ENCODE measurements at places on chromosomes 11 and 22.
A peak's percentile ranks its signal among the peaks of the same experiment; 100 is the strongest.

GRCh38 chr11:77019976-77020595 lies 14.1 kb upstream of the B3GNT6 start:
- DNase-seq: no peak

GRCh38 chr11:117282956-117283355 lies 8.2 kb upstream of the BACE1-AS start:
- no peak for DNase-seq

DNA sequence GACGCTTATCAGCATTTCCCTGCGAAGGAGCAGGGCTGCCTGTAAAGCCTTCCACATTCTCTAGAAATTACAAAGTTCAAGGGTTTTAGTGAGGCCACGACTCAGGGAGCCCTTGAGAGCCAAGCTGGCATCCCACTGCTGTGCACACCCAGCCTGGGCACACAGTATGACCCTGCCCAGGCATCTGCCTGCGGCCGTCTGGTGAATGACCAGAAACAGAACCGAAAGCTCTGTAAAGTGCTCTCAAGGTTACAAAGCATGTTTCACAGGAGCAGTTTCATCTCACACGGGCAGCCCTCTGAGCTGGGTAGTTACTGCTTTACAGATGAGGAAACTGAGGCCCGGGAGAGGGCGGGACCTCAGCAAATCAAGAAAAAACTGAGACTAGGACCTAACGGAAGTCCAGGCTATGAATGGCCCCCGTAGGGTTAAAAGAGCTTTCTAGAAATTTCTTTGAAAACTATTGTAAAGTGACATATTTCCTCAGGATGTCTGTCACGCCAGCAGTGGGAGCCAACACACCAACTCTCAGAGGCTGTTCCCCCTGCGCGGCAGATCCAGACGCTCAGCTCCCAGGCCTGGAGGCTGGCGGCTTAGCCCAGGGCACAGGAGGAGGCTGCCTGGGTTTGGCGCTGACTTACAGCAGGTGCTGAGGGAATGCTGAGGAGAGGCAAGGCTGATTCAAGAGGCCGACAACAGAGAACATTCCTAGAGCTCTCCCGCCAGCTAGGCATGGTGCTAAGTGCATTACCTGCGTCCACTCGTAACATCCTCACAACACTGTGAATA lies 7.7 kb upstream of the TCF20 start:
- no peak for DNase-seq

DNA sequence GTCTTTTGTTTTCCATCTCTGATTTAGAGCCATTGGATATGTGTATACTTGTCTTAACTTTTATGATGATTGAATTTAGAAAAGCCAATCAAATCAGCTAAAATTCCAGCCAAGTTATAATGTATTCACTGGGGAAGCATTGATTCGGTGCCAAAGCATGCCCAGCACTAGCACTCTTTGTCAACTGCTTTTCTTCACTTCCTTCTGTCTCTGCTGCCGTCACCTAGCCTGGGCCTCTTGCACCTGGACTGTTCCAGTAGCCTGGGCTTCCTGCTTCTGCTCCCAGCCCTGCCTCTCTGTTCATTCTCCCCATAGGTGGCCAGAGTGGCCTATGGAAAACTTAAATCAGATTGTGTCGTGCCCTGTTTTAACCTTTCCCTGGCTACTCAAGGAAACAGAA lies 80.7 kb downstream of the NAV2 start:
- no peak for DNase-seq

DNA sequence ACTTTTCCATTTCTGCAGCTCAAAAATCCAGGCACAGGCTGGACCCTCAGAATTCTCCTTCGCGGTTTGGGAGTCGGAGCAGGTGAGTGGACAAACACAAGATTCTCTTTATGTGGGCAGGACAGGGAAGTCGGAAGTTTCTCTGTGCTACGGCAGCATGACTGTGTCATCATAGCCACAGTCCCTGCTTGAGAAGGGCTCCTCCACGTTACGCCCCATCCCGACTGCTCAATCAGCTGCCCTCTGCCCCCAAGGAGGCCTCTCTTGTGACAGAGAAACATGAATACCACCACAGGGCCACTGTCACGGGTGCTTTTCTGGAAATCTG lies 89.0 kb upstream of the SHISAL1 start:
- no peak for DNase-seq

- no peak for DNase-seq
Measured at GRCh38 chr11:34075178-34075820, 23.8 kb downstream of the CAPRIN1 start.

DNA sequence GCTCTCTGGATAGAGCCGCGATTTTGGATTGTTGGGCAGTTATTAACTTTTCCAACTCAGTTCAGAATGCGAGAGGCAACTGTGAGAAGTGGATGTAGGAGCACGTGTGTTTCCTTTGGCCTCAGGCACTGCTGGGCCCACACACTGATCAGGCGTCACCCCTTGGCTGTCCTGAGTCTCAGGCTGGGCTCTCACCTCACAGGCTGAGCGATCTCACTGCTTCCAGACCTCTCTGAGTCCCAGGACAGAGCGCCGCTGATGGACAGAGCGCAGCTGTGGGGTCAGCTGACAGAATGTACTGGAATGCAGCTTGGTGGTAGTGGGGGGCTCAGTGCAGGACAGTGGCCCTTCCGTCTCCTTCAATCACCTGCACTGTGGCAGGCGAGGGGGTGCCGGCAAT lies 516.2 kb downstream of the TBC1D22A start:
- no peak for DNase-seq

GRCh38 chr22:38461057-38461413 lies 6.0 kb upstream of the KCNJ4 start:
- no peak for DNase-seq

- no peak for DNase-seq
Measured at GRCh38 chr22:20155330-20156041, 4.6 kb upstream of the CCDC188 start.

DNA sequence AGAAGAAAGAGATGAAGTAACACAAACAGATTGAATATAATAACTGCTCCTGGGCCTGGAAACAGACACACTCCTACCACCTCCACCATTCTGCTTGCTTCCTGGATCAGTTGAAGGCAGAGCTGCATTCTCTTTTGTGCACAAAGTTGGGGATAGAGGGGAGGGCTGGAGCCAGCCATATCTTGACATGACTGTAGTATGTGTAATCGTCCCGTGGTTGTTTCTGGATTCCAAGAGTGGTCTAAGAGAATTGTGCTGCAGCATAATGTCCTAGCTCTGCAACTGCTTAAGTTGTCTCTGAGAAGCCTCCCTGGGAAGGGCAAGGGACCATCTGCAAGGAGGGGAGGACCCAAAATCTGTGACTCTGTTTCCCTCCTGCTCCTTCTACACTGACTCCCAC lies 3.2 kb downstream of the CRY2 start:
- DNase-seq: no peak

GRCh38 chr11:68965901-68966853 lies 14.6 kb downstream of the MRGPRD start:
- DNase-seq: no peak

DNA sequence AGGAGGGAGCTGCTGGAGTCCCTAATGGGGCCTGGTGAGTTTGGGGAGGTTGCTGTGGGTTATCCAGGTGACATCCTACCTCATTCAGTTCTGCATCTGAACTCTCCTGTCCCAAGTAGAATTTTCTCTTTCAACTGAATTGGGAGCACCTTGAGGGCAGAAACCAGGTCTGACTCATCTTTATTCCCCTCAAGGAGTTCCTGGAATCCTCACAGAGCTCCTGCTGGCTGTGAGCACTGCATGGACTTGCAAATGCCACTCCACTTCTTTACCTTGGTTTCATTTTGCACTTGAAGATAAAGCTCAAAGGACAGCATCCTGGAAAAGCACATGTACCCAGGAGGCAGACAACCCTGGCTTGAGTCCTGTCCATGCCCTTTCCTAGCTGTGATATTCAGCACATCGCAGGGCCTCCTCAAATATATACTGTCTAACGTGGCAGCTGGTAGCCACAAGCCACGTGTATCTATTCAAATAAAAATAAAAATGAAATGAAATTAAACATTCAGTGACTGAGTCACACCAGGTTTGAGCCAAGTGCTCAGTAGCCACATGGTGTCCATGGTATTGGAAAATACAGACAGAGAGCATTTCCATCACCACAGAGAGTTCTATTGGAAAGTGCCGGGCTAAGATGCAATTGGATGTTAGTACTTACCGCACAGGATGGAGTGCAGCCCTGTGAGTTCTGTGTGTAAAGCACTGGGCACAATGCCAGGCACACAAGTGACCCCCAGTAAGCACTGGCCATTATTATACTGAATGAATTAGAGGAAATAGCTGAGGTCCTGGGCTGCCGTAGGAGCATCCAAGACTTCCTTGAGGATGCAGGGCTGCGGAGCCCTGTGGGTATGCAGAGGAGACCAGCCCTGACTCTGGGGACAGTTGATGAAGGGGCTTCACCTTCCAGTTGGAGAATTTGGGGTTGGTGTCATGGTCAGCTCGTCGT lies 149.0 kb downstream of the PKNOX2 start:
- no peak for DNase-seq

DNA sequence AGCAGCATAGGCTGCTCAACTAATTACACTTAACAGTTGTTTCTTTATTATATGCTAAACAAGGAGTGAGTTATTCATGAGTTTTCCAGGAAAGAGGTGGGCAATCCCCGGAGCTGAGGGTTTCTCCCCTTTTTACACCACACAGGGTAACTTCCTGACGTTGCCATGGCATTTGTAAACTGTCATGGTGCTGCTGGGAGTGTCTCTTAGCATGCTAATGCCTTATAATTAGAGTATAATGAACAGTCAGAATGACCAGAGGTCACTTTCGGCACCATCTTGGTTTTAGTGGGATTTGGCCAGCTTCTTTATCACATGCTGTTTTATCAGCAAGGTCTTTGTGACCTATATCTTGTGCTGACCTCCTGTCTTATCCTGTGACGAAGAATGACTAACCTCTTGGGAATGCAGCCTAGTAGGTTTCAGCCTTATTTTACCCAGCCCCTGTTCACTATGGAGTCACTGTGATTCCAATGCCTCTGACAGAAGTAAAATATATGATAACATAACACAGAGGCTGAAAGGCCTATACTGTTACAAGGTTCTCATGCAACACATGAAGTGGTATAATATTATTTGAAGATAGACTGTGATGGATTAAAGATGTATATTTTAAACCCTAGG lies 41.3 kb upstream of the RDX start:
- DNase-seq: no peak

DNA sequence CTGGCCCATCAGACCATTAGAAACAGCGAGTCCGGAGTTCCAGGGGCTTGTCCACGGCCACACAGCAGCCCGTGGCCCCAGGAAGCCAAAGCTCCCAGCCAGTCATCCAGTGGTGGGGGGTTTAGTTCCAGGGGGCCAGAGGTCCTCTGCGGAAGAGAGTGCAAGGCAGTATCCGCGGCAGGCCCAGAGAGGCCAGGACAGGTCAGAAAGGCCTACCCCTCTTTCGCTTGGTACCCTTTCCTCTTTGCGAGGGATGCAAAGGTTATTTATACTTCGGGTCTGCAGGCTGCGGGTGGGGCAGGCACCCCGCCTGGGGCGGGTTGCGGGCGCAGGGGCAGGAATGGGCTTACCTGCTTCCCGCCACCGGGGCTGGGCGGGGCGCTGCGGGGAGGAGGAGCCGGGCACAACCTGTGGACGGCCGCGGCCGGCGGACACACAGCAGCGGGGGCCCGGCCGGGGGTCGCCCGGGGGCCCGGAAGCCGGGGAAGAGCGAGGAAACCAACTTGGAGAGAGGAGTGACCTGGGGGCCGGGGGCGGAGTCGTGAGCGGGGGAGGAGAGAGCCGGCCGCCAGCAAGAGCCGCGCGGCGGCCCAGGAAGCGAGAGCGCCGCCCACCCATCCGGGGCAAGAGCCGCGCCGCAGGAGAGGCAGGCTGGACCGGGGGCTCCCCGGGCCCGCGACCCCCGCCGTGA lies at the start of gene SH3BP1:
TSS of gene SH3BP1 (plus strand) at position 600 of the 691 bp plus-strand sequence. CDS start 119 bp downstream, outside the sequence.
- peak; percentile 62 for DNase-seq

DNA sequence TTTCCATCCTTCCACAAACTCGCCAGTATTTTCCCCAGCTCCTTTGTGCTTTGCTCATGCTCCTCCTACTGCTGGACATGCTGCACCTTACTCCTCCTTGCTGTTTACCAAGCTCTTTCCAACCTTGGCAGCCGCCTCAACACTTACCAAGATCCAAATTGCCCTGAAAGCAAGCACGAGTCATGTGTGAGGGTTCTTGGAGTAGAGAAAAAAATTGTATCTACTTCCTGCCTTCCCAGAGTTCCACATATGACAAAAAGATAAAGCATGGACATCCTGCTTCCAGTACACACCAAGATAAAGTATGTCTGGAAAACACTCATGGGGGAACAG lies 767.5 kb downstream of the NTM start:
- DNase-seq: no peak

DNA sequence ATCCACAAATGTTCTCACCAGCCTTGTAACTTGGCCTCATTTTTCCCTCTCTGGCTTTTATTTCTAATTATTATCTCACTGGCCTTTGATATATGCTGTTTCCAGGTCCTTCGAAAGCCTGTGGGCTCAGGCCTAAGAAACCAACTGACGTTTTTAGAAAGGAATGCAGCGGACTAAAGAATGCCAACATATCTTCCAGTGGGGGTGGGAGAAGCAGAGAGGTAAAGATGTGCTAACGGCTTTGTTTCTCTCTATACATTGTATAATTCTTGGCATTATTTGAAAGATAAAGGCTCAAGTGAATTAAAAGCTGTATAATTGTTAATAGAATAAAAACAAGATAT lies 28.2 kb downstream of the OR6Q1 start:
- DNase-seq: no peak

- no peak for DNase-seq
Measured at GRCh38 chr22:44446483-44446882, 51.5 kb downstream of the RTL6 start.

DNA sequence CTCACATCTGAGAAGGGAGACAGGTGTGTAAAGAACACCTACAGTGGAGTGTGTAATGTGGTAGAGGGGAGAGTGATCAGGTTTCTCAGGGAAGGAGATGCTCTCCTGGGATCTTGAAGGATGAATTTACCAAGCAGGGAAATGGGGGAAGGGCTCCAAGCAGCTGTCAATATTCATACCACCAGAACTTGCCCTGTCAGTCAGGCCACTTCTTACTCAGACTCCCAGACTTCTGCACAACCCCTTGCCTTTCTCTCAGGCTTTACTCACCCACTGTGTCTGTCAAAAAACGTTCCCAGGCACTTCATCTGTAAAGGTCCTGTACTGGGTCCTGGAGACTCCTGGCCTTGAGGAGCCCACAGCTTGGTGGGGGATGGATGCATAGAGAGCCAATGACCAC lies 14.0 kb upstream of the FCHSD2 start:
- no peak for DNase-seq
